ENCODE measurements at places on chromosomes 2 and 18. TPM values are rescaled to one million over a fixed set of nuclear protein-coding genes. Genes with fewer than 3 reads are reported as not detected.

The PARD3B gene
- not detected for total RNA-seq

The LYG2 gene
- total RNA-seq: not detected

The DCC gene
- total RNA-seq: not detected

The NCL gene
- 439 TPM for total RNA-seq

The PLGLB1 gene
- total RNA-seq: 16.9 TPM

The PCARE gene
- not detected for total RNA-seq

The KCNK3 gene
- not detected for total RNA-seq

The DUSP11 gene
- total RNA-seq: 43.0 TPM

The SNX17 gene
- 162 TPM for total RNA-seq

The CYP27A1 gene
- total RNA-seq: 0.39 TPM

The CFAP65 gene
- not detected for total RNA-seq

The HOXD1 gene
- total RNA-seq: not detected

The CGREF1 gene
- total RNA-seq: not detected

The RAD51AP2 gene
- total RNA-seq: not detected

The POTEF gene
- not detected for total RNA-seq
